ENCODE measurements at places on chromosomes 16 and 17.

GRCh38 chr16:11473728-11474127, 113.0 kb downstream of the LITAF start:
- DNase-seq: no peak

DNA sequence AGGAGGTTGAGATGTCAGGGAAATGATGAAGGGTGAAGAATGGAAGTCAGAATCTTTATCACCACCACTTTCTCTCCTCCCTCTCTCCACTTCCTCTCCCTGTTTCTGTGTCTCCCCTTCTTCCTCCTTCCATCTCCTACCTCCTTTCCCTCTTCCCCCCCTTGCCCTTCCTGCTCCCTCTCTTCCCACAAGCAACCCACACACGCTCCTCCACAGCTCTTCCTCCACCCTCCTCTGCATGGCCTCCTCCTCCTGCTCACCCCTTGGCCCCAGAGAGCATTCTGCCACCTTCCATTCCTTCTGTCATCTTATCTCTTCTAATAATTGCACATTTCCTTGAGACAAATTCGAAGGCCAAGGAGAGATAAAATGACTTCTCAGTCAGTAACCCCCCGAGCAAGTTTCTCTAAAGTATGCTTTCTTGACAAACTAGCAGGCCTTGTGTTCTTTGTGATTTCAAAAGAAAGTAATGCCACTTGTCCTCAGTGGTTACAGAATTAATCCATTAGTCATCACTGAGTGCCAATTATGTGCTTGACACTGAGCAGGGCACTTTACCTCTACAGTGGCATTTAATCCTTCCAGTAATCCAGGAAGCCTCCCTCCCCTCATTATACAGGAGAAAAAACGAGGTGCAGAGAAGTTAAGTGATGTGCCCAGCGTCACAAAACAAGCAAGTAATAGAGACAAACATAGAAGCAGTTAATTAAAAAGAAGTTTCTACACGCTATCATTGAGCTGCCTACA, 72.3 kb upstream of the CCL1 start:
- DNase-seq: peak; percentile 60

- no peak for DNase-seq
Measured at GRCh38 chr17:75103601-75104554, 5.9 kb upstream of the ARMC7 start.

DNA sequence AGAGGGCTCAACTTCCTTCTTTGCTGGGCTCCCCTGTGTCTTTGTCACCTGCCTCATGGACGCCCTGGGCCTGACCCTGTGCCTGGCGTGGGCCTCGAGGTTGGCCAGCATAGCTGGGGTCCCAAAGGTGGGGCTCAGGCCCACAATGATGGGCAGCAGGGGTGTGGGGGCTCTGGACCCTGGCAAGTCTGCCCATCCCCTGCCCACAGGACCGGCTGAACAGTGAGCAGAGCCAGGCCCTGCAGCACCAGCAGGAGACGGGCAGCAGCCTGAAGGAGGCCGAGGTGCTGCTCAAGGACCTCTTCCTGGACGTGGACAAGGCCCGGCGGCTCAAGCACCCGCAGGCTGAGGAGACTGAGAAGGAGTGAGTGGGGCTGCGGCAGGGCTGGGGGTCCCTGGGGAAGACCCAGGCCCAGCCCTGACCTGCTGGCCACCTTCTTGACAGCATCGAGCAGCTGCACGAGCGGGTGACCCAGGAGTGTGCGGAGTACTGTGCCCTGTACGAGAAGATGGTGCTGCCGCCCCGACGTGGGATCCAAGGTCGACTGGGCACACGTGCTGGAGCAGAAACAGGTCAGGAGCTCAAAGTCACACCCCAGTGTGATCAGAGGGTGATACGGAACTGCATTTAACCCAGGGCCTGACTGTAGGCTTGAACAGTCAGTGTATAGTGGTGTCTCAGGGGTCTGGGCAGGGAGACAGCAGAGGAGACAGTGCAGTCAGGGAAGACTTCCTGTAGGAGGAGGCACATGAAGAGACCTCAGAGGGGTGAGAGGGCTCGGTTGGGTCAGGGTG, 3.8 kb downstream of the EVPLL start:
- DNase-seq: no peak

- no peak for DNase-seq
Measured at GRCh38 chr16:72428681-72429376, 256.9 kb upstream of the PMFBP1 start.

DNA sequence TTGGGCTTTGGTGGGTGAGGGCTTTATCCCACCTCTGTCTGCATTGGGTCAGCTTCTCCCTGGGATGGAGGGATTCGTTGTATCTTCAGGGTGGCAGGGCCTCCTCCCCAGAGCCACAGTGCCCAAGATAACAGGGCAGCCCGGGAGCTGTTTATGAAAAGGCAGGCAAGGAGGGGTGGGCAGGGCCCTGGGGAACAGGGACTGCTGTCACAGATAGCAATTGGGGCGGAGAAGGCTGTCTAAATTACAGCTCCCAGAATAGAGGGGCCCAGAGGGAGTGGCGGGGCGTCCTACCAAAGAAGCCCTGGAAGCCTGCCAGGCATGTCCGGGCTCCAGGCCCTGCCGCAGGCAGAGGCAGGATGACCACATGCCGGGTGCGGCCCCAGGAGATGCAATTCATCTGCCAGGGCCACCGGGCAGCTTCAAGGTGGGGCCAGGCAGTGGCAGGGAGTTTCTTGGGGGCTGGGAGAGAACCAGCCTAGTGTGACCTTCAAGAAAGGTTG, 18.8 kb upstream of the PHOSPHO1 start:
- no peak for DNase-seq

DNA sequence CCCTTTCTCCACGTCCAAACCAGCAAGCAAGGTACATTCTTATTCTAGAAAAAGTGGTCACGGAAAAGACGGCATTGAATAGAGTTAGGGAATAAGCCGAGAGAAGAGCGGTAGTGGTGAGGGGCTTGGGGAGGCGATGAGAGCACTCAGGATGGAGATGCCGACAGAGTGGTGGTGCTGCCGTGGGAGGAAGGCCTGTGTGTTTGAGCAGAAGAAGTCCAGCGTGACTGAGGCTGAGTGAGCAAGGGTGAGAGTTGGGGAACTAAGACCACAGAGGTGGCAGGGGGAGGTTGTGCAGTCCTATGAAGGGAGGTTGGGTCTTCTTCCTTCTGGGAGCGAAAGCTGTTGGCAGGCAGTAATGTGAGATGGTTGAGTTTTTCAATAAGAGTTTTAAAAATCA, 252.3 kb downstream of the ABCC12 start:
- no peak for DNase-seq

DNA sequence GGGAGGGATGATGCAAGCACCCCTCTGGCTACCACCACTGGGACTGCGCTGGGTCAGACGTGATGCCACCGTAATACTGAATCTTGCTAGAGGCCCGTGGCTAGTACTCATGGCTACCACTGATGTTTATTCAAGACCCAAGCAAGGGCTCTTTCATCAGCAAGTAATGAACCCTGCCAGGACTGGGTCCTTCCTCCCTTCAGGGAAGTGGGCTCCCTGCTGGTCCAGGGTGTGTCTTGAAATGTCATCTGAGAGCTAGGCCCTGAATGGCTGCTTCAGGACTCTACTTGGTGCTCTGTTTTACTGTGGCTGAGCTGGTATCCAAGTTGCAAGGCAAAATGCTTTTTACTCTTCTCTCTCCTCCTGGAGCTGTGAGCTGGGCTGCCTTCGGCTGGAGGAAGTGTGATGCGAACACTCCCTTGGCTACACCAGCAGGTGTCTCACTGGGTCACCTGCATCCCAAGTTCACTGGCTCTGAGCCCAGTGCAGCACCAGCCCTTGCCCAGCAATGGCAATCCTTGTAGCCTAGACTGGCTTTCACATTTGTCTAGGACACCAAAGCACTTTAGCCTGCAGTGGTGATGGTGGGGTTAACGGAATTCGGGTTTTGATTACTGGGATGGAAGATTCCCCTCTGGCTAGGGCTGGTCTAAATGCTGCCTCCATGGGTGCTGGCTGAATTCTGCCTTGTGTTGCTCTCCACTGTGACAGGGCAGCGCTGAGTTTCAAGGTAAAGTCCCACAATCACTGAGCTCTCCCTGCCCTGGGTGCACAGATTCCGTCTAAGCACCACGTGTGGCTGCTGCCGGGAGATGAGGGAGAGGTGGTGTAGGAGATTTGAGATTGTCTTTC, 98.6 kb downstream of the USP22 start:
- peak; percentile 75 for DNase-seq

DNA sequence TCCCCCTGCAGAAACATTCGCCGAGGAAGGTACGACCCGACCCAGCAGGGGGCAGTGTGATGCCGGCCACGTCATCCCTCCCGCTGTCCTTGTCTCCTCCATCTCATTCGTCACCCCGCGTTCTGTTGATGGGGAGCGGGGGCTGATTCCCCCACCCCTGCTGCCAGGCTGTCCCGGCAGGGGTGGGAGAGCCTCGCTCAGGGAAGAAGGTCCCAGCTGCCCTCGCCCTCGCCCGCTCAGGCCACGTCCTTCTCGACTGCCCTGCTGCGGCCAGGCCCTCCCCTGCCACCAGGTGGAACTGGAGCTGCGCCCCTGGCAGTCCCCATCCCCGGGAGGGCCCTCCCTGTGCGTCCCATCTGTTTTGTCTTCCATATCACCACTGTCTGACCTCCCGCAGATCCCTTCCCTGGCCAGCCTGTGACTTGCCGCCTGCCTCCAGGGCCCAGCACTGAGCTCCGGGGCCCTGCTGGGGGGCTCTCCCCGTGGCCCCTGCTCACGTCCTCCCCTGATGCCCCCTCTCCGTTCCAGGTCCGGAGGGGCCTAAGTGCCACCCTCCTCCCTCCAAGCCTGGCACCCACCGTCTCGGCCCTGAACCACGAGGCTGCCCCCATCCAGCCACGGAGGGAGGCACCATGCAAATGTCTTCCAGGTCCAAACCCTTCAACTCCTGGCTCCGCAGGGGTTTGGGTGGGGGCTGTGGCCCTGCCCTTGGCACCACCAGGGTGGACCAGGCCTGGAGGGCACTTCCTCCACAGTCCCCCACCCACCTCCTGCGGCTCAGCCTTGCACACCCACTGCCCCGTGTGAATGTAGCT, 20.6 kb downstream of the ADAM11 start:
- peak; percentile 52 for DNase-seq

DNA sequence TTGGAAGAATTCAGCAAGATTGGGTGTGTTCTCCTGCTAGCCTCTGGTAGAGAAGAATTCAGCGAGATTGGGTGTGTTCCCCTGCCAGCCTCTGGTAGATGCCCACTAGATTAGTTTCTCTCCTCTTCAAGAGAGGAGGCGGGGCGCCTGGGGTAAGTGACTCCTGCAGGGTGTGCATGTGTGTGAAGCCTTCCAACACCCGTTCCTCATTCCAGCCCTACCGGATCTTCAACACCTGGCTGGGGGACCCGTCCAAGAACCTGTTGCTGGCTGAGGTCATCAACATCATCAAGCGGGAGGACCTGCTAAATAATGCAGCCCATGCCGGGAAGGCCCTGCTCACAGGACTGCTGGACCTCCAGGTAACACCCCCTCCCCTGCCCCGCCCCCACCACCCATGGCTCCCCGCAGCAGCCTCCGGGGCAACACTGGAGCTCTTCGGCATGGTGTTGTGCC, 21.3 kb downstream of the TMEM186 start:
- no peak for DNase-seq

- DNase-seq: peak; percentile 61
Measured at GRCh38 chr17:39563476-39563875, 44.2 kb downstream of the NEUROD2 start.

DNA sequence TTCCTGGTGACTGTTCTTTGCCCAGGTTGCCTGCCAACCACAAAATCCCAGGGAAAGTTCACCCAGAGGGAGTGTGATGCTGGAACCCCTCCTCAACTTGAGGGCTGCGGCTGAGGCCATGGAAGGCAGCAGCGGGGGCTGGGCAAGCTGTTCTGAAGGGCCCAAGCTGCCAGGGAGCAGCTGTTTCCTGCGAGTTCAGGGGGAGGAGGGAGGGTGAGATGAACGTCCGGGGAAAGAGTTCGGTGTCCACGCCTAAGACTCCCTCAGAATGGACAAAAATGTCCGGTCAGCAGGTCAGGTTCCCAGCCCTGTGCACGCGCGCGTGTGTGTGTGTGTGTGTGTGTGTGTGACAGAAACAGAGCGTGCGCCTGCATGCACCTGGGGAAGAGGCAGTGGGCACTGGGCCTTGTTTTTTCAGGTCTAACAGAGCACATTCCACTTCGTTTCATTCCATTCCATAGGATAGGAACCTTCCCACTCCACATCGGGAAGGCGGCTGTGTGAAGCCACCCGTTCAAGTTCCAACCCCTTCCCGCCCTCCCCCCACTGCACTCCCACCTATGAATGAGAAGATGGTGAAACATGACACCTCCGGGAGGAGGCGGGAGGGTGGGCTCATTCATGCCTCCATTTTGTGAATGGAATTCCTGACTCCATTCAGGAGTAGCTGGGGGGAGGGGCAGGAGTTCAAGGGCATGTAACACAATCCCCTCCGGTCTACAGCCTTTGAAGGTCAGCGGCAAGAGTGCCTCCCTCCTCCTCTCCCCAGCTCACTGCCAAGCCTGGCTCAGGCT, 15.7 kb downstream of the ETV4 start:
- DNase-seq: peak; percentile 91

DNA sequence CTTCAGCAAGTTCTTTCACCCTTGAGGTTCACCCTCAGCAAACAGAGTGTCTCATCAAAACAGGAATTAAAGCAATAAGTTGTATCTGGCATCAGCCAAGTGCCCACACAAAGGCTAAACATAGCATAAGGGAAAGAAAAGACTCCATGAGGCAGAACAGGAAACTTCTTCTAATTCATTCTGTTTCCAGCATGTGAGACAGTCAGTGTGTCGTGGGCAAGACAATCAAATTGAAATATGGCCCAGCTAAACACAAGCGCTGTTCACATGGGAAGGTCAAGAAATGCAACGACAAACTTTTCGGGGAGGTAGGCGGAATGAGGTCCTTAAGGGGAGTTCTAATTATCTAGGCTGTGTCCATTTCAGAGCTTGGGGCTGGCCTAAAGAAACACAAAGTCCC, 393.4 kb downstream of the HAPSTR1 start:
- no peak for DNase-seq

DNA sequence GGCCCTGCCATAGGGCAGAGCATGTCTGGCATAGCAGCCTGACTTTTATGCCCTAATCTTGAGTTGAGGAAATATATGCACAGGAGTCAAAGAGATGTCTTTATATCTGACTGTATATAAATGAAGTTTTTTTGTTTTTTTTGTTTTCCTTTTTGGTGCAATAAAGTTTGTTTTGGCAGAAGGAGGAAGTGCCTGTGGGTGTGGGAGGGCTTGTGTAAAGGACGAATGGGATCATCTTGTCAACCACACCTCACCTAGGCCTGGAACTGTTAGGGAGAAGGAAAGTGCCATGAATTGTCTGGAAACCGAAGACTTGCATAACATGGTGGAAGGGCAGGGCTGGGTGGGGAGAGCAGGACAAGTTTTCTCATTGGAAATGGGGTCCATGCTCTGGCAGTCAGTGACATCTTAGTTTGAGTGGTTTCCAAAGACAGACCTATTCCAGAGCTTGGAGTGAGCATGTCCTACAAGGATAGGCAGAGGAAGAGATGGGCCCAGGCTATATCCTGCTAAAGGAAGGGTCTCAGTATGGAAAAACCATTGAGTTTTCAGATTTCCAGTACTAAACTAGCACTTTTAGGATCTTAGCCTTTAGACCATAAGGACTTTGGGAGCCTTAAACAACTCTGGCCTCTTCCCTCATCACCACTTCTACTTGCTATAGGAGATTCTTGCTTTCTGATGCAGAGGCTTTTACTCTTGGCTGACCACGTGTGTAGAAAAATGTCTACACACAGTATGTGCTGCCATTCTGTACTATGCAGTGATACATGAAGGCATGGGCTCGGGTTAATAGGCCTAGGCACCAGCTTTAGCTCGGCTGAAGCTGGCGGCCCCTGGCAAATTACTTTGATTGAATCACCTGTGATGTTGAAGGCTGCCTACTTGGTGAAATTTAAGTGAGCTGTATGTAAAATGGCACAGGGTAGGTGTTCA, 15.5 kb downstream of the SNF8 start:
- DNase-seq: no peak
